G401 (cell line): ENCODE measurements at places on chromosomes 6 and 20.
A peak's percentile ranks its signal among the peaks of the same experiment; 100 is the strongest.

DNA sequence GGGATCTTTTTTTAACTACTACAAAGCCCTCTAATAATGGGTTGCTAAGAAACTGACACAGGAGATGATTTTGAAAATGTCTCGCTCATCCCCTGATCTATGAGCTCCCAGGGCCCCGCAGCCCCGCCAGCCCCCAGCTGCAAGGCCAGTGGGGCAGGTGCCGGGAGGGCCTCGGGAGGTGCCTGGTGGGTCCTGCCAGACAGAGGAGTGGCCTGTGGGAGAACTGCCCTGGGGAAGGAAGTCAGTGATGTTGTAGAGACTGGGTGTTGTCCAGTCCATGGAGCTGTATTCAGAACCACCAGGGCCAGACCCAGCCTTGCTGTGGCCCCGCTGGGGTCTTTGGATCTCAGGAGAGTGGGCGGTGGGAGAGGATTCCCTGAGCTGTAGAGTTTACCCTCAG is 258.7 kb downstream of the TAF4 start:
- no peak for DNase-seq

DNA sequence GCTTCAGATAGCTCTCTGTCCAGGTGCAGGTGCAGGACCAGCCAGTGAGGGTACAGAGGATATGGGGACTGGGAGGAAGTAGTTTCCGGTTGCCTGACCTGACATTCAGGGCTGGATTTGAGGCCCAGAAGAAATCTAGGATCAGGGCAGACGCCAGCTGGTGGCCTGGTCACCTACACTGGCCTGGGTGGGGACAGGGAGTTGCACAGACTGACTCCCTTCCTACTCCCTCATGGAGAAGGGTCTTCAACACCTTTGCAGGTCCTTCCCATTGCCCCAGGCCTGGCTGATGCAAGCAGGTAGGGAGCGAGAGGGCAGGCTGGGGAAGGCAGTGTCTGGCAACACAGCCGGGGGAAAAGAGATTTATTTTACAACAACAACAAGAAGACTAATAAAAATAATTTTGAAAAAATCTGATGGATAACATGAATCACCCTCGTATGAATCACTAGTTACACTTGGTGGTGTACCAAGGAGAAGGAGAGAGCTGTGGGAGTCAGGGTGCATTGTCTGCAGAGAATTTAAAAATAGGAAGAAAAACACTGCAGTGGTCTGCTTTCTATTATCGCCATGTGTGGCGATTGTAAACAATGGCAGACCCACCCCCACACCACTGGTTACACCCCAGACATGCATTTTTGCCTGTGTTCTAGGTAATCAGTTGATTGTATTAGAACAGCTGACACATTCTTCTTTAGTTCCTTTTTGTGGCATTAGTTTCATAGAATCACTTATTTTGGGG is 62.3 kb upstream of the SNX9 start:
- DNase-seq: no peak

DNA sequence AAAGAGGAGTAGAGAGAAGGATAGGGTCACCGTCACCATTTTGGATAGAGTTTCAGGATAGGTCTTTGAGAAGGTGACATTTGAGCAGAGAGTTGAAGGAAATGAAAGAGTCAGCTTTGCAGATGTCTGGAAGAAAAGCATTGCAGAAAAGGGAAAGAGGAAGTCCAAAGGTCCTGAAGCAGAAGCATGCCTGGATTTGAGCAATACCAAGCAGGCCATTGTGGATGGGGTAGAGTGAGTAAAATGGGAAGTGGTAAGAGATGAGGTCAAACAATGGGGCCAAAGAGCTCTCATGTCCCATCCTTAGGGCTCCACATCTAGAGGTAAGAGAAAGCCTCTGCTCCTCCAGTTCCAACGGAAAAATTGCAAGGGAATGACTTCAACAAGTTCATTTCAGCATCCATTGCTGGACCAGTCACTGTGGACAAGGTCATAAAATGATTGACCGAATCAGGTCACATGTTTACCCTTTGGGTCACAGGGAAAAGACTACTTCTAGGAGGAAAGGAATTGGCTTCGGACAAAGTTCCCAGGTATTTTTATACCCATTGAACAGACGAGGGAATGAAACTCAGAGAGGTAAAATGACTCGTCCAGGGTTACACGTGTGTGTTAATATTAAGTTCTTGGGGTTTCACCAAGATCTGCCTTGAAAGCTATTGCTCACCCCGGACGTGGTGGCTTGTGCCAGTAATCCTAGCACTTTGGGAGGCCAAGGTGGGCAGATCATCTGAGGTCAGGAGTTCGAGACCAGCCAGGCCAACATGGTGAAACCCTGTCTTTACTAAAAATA is 6.6 kb upstream of the SAMHD1 start:
- peak; percentile 3 for DNase-seq

DNA sequence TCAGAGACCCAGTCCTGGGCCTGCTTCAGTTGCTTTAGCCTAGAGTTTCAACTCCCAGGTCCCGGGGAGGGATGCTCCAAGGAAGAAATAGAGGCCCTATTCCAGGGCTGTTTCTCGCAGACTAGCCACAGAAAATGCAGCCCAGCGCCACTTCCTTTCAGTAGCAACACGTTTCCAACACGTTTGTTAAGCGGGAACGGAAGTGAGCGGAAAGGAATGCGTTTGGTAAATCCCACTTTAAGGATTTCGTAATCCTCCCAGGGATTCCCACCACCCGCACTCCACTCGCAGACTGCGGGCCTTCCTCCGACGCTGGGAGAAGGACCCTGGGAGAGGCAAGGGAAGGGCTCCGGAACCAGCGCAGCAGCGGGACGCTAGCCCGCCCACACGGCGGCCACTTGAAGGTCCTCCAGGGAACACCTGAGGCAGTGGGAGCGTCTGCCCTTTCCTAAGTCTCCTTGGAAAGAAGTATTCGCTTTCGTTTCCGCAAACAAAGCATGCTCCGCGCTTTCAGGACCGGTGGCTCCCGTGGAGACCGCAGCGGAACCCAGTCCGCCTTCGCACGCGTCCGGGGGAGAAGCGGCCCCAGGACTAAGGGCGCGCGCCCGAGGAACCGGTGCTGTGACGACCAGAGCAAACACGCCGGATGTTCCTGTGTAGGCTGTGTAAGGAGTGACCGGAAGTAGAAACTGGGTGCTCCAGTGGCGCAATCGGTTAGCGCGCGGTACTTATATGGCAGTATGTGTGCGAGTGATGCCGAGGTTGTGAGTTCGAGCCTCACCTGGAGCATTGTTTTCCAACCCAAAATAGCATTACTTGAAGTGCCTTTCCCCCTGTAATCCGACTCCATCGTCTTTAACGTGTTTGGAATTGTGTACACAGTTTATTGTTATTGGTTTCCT is 227.6 kb upstream of the PRSS16 start:
- DNase-seq: peak; percentile 69

GRCh38 chr20:13245250-13245723 is 24.2 kb downstream of the ISM1 start:
- DNase-seq: no peak

DNA sequence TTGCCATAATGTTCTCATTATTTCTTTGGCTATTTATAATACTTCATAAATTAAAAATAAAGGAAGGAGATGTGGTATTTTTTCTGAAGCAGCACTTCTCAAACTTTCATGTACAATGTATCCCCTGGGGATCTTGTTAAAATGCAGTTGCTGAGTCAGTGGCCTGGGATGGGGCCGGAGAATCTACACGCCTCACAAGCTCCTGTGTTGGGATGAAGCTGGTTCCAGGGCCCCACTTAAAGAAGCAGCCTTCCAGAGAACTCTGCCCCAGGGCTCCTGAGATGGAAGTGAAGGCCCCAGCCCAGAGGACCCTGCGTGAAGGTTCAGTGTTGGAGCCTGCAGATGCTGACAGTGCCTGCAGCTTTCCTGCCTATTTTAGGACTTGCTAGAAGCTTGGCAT is 40.1 kb upstream of the SLC23A2 start:
- DNase-seq: no peak

DNA sequence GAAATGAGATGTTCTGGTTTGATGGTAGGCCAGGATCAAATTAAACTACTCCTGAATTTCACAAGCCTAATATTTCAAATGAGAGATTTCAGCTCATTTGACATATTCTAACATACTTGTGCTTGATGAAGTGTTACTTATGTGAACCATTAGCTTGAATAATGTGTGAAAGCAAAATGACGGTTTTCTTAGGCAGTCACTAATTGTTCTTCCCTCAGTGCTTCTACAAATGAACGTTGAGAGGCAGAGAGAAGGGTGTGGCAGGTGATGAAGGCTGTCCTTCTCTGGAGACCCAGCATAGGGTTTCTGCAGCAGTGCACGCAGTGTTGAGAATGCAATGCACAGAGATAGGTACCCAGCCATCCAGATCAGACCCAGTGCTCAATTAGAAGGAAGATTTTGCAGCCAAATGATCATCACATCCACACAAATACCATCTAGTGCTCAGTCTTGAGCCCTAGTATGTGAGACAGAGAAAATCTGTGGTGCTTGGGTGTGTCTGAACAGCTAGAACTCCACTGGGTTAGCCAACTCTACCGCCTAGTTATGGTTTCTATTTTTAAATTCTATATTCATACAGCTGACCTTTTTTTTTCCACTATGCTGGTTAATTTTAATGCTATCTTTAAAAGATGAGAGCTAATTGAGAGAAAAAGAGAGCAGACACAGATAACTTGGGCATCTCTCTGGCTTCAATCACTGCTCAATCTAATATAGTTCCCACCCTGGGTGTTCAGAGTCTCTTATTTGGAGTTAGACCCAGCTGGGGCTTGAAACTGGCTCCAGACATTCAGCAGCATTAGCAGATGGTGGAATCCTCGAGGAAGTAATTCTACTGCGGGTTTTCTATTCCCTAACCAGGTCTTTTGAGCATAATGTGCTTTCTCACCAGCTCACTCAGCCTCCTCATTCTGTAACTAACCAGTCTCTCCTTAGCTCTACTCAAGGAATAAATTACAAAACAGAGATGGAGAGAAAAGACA is 4.4 kb upstream of the MYLIP start:
- DNase-seq: no peak

DNA sequence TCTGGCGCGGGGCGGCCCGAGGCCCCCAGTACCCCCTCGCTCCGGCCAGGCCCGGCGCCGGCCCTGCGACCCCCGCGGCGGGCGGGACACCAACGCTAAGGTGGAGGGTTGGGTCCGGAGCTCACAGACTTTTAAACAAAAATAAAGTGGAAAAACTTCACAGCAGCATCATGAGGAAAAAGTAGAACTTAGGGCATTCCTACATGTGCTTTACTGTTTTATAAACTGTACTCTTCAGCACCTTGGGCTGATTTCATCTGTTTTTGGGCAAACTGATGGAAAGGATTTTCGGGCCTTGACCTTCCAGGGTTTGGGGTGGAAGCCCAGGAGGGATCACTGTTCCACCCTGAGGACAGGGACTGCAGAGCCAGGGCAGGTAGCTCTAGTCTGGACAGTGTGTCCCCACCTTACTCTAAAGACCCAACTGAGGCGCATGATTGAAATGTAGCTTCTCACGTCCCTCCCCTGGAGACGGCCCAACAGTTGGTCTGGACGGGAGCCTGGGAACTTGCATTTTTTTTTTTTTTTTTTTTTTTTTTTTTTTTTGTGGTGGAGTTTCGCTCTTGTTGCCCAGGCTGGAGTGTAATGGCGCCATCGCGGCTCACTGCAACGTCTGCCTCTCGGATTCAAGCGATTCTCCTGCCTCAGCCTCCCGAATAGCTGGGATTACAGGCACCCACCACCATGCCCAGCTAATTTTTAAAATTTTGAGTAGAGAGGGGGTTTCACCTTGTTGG is 740 bp downstream of the NELFCD start:
- no peak for DNase-seq

- DNase-seq: peak; percentile 78
Measured at GRCh38 chr6:36735110-36736071, 37.8 kb downstream of the RAB44 start.

DNA sequence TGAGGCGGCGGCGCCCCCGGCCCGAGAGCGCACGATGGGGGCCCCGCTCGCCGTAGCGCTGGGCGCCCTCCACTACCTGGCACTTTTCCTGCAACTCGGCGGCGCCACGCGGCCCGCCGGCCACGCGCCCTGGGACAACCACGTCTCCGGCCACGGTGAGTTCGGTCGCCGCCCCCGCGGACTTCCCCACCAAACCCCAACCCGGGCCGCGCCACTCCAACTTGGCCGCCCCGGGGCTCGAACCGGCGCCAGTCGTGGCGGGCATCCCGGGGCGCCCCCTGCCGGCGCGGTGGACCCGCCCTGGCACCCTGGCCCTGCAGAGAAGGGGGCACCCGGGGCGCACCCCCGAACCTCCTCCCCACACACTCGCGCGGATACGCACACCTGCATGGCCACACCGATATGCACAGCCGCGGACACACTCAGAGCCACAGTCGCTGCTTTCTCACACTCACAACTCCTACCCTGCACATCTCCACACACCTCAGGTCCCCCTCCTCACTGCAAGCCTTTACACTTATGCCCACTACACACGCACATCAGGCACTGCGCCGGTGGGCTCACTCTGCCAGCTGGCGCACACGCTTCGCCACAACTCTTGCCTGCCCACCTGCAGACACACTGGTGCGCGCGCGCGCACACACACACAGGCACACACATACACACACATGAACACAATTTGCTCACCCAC is 535 bp downstream of the VSTM2L start:
- DNase-seq: no peak

- DNase-seq: peak; percentile 33
Measured at GRCh38 chr20:50837532-50838321, 42.9 kb downstream of the BCAS4 start.

GRCh38 chr6:36516559-36516958 is 30.7 kb downstream of the STK38 start:
- DNase-seq: no peak

DNA sequence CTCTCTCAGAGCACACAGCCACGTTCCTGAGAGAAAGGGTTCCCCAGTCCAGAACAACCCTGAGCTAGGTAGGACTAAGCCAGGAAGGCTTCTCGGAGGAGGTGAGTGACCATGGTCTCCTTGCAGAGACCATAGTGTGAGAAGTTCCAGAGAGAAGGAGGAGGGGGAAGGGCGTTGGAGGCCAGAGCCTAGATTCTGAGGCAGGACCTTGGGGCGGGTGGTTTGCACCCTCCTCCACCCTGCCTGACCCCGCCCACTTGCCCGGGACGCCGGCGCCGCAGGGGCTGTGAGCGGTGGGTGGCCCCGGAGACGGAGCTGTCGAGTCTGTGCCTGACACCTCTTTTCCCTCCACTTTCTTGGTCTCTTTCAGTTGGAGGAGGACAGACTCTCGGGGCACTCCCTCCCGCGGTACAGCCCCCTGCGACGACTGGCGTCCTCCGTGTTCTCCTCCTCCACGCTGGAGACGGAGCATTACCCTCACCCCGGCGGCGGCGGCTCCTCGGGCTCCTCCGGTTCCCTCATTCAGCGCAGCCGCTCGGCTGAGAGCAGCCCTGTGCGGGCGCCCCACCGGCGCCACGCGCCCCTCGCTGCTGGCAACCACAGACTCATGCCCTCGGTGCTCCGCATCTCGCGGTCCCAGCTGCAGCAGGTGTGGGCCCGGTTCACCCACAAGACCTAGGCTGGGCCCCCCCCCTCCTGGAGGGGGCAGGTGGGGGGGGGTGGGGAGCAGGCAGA is 26.2 kb downstream of the TTBK1 start:
- no peak for DNase-seq
